Stomach (tissue), 19 donors: ENCODE measurements at places on chromosomes 7 and 10. TPM values are rescaled to one million over a fixed set of nuclear protein-coding genes. Genes with fewer than 3 reads are reported as not detected.

DNA sequence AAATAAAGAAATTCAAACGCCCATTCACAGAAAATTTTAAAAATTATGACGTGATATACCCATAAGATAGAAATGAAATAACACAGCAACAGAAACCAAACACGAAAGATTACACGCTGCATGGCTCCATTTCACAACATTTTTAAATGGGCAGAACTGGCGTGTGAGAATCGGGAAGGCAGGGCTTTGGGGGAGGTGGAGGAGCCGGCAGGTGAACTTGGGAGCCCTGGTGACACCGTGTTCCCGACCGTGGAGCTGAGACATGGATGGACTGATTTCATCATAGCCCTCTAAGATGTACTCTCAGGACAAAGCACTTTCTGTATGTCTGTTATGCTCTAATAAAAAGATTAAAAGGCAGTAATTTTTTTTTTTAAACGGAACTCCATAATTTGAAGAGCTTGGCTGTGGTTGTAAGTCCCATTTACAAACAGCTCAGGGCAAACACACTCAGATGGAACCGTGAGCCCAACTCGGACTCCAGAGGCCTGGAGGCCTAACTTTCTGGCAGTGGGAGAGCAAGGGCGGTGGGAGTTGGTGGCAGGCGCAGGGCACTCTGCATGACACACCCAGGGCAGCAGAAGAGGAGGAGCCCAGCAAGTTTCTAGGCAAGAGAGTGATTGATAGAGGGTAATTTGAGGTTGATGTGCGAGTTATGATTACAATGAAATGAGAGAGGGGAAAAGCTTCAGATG is 203.4 kb downstream of the MAD1L1 start:
- no peak for DNase-seq
- peaks cover 6% of the 10 kb centered on the region for H3K4me1 ChIP-seq
- no peaks in the 10 kb centered on the region for H3K36me3 ChIP-seq
- no peak overlapping the region for H3K4me3 ChIP-seq
- no peaks in the 10 kb centered on the region for H3K27me3 ChIP-seq

- no peaks in the 10 kb centered on the region for H3K27me3 ChIP-seq
- H3K4me1 ChIP-seq: no peaks in the 10 kb centered on the region
- H3K27ac ChIP-seq: no peak overlapping the region
- DNase-seq: no peak
- H3K4me3 ChIP-seq: no peak overlapping the region
Measured at GRCh38 chr7:47233996-47234395, 347.9 kb downstream of the TNS3 start.

The HGF gene
- total RNA-seq: 7.0 TPM

DNA sequence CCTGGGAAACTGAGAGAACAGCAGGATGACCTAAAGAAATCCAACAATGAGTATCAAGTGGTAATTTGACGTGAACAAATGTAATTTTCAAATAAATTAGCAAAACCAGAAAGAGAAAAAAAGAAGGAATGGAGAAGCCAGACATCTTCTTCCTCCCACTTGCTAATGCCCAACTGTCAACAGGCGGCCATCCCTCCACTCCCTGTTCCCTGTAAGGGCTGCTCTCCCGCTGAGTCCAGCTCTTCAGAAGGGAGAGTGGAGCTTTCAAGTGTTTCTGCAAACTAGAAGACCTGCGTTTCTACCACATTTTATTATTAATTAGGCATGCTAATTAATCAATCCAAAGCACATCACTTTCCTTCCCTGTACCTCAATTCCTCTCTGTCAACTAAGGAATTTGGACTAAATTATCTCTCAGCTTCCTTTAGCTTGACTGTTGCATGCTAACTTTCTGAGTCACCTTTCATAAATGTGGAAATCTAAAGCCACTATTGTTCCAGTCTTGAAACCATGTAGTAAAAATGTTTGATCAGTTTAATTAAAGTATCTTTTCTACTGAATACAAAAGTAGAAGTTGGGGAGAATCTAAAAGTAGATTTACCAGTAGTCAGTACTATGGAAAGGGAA is 48.4 kb upstream of the CUL1 start:
- DNase-seq: no peak
- no peak overlapping the region for H3K4me3 ChIP-seq
- H3K27ac ChIP-seq: no peak overlapping the region
- no peaks in the 10 kb centered on the region for H3K36me3 ChIP-seq
- H3K4me1 ChIP-seq: no peaks in the 10 kb centered on the region
- H3K27me3 ChIP-seq: no peaks in the 10 kb centered on the region

- DNase-seq: no peak
- H3K36me3 ChIP-seq: no peaks in the 10 kb centered on the region
- H3K27me3 ChIP-seq: no peaks in the 10 kb centered on the region
- no peaks in the 10 kb centered on the region for H3K4me1 ChIP-seq
- no peak overlapping the region for H3K27ac ChIP-seq
Measured at GRCh38 chr7:37578350-37578749, 105.2 kb upstream of the GPR141 start.
